ENCODE measurements at places on chromosomes 3 and 15.

DNA sequence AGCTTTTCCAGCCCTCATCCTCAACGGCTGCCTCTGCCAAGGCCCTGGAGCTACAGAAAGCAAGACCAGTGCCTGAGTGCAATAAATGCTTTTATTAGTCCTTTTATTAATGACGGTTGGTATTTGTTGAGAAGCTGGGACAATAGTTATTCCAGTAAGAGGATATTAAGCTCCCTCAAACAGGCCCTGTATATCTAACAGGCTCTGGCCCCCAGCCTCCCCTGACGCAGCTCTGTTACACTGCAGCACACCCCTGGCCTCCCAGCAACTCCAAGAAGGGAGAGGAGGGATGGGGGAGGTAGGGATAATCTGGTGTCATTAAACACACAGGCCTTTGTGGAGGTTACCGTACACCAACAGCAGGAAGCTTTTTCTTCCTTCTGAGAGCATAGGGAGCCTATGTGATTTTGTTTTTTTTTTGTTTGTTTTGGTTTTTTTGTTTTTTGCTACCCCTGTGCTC lies 30.8 kb upstream of the MAGEF1 start:
- no peak for DNase-seq

- no peak for DNase-seq
Measured at GRCh38 chr3:9582332-9582731, 28.7 kb upstream of the LHFPL4 start.

DNA sequence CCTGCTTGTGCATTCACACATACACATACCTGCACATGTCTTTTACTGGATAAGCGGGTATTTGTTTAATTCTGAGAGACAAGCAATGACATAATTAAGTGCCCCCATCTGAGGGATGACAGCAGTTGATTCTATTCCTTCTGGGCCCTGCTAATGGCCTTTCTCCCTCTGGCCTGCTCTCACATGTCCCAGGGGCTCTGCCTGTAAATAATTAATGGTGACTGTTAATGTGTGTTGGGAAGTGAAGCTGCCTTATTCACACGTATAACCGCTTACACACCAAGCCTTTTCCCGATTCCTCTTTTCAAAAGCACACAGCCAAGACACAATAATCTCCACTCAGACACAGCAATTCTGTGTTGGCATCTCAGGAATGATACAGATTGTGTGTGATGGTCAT lies 47.8 kb downstream of the LRRK1 start:
- DNase-seq: no peak

- DNase-seq: no peak
Measured at GRCh38 chr3:179809639-179810038, 156.8 kb downstream of the USP13 start.

GRCh38 chr15:75694241-75695182 lies 18.1 kb downstream of the CSPG4 start:
- peak; percentile 37 for DNase-seq

DNA sequence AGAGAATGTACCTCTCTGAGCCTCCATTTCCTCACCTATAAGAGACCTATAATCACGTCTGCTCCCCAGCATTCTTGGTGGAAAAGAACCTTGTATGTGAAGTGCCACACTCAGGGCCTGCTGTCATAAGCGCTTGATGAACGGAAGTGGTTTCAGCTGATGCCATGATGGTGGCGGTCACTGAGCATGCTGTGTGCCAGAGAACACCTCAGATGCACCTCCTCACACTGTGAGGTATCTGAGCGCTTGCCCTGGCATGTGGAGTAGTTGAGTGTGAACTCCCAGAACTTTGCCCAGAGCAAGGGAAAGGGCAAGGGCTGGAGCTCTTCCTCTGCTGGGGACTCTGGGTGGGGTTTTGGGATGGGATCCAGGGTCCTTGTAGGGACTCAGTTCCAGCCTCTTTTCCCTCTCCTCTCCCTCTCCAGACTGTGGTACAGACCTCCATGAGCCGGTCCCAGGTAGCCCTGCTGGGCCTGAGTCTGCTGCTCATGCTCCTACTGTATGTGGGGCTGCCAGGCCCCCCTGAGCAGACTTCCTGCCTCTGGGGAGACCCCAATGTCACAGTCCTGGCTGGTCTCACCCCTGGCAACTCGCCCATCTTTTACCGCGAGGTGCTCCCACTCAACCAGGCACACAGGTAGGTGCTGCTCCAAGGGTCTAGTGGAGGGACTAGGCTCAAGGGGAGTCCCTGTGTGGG lies 2.7 kb downstream of the ABHD14A start:
- DNase-seq: no peak

DNA sequence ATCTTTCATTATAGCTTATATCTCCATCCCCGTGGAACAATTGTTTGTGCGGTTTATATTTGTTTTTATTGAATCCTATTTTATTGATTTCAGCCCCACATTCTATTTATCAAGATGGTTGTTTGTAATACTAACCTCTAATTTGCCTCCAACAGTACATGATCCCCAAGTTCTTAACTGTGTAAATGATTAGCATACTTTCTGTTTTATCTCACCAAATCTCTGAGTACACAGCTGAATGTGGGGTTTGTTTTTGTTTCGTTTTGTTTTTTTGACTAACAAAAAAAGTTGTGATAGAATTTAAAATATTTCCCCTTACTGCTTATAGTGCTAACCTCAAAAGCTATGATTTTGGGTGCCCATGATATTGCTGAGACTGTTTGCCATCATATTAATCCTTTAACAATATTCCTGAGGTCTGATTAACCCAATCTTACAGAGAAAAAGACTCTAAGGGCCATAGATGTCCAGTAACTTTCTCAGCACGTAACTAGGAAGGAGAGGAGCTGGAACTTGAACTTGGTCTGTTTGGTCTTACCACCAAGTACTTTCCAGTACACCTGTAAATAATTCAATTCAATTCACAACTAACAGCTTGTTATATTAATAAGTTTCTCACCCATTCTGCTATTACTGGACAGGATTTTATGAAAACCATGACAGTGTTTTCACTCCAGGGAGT lies 789.8 kb downstream of the TUSC7 start:
- no peak for DNase-seq

DNA sequence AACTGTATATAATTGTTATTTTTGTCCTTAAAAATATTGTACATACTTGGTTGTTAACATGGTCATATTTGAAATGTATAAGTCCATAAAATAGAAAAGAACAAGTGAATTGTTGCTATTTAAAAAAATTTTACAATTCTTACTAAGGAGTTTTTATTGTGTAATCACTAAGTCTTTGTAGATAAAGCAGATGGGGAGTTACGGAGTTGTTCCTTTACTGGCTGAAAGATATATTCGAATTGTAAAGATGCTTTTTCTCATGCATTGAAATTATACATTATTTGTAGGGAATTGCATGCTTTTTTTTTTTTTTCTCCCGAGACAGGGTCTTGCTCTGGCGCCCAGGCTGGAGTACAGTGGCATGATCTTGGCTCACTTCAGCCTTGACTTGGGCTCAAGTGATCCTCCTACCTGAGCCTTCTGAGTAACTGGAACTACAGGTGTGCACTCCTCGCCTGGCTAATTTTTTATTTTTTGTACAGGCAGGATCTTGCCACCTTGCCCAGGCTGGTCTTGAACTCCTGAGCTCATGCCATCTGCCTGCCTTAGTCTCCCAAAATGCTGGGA lies 10.7 kb downstream of the NFKBIZ start:
- no peak for DNase-seq

- peak; percentile 25 for DNase-seq
Measured at GRCh38 chr3:66037986-66038369, 740 bp downstream of the MAGI1 start.

GRCh38 chr3:124512881-124513609 lies 217.2 kb upstream of the UMPS start:
- DNase-seq: no peak

DNA sequence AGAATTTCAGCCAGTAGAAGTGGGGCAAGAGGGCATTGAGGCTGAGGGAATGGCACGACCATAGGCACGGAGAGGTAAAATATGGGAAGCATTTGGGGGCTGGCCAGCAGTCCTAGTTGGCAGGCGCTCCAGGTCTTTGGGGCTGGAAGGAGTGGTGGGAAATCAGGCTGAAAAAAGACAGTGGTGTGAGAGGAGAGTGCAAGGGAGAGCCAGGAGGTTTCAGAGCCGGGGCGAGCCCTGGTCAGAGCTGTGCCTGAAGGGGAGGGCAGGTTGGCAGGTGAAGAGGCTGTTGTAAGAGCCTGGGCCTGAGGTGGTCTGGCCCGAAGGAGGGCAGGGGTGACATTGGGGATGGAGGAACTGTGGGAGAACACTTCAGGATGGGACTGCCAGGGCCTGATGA lies 1.6 kb upstream of the IDH3A start:
- no peak for DNase-seq

DNA sequence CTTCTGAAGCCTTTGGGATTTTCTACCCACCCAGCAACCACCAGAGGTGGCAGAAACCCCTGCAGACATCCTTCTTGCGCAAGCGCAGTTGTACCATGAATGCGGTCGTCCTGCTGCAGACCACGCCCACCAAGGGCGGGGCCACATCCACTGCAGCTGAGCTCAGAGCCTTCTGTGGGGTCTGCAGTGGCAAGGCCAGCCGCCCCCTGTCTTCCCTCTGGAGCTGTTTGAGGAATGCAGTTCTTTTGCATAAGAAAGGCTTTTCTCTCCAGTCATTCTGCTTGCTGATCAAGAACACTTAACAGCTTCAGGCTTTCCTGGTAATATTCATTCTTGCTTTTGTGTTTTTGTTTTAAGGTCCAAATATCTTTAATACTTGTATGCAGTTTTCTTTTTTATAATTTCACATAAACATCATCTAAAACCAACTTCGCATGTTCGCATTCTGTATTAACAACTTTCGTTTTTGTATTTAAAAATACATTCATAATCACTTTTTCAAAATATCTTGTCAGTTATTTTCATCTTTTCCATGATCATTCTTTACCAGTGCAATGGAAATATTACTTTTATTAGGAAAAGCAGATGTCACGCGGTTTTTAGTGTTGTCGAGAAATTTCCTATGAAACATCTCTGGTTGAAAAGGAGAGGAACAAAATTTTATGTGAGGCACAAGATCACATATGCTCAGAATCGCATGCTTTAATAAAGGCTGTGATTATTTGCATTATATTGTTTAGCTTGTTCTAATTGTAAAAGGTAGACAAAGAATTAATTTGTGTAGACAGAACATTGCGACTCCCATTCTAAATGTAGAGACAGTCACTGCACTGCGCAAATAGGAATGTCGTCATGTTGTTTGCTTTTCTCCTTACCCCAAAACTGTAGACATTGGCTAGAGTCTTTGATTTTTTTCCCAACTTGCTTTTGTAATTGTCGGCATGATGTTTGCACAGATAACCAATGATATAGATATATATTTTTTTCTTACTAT lies 98.1 kb upstream of the SNRPN start:
- DNase-seq: no peak

- no peak for DNase-seq
Measured at GRCh38 chr3:18424213-18424728, 868 bp downstream of the SATB1 start.

- DNase-seq: peak; percentile 55
Measured at GRCh38 chr15:29925227-29926082, 103.2 kb upstream of the TJP1 start.

DNA sequence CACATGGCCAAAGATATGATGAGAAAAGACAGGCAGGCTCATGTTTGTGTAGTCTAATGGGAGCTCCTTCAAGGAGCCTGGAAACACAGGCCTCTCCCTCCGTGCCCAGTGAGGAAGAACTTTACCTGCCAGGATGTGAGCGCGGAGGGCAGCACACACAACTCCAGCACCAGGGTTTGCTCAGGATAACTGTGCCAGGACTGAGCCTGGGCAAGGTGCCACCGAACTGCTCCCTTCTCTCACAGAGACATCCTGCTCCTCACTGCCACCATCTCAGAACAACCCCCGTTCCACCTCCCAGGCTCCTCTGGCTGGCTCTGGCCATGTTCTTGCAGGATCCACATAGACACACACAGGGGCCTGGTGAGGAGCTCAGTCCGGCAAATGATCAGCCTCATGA lies 87.4 kb downstream of the NUP210 start:
- no peak for DNase-seq

DNA sequence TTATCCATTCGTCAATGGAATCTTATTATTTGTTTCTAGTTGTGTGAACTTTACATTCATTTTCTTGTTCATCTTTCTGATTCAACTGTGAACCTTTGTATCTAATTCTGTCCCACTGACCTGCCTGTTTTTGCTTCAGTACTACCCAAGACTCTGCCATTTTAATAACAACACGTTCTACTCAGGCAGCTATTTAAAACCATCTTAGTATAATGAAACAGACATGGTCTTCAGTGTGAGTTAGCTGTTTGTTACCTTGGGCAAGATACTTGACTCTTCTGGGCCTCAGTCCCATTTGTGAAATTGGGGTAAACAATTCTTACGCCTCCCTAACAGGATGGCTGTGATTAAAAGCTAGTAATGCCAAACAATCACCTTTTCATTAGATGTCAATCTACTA lies 1.6 kb downstream of the BTBD1 start:
- DNase-seq: no peak

DNA sequence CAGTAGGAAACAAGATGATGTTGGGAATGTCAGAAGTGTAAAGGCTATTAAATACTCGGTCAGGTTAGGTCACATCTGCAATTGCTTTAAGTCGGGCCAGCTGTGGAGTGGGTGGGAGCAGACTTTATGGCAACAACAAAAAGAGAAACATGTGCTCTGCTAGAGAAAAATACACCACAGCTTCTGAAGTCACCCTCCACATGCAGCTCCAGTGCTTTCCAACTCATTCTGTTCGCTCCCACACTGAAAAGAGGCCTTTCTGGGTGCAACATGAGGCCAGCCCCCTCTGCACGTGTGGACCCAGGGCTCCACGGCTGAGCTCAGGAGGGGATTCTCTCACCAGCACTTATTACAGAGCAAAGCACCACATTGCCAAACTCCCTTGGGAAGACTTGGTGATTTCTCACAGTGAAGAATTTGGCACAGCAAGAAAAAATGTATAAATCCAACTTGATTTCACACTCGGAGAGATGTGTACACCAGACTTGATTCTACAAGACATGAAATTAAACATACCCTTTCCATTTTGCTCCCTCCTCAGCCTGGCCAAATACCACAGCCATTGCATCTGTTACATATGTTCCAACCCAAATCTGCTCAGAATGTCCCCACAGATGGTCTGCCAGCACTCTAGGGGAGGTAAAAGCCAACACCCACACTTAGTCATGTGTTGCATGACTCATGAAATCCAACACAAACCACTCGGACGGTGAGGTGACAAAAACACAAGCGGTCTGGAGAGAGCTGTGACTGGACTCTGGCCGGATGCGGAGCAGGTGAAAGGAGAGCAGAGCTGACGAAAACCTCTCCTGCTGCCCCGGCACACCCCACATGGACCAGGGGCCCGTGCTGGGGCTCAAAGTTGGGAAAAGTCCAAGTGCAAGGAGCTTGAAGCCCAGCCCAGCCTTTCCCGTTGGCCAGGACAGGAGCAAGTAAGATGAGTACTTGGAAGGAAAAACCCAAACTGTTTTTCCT lies 74.6 kb downstream of the ITGB5 start:
- DNase-seq: no peak

DNA sequence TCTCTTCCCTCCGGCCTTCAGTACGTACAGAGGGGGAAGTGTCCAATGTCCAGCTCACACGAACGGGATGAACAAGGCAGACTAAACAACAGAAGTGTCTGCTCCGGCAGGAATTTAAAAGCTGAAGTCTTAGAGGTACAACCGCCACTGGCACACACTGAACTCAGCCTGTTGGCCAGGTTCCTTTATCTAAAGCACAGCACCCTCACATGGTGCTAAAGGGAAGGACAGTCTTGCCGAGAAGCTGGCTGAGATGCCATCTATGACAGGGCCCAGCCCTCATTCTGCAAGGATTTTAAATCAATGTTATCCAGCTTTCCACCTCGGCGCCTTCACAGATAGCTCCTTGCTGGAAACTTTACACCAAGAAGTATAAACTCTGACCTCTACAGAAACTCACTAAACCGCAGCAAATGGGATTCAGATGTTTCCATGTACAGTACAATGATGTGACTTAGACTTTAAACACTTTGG lies 2.8 kb downstream of the ADAMTS17 start:
- DNase-seq: peak; percentile 72

- no peak for DNase-seq
Measured at GRCh38 chr15:26382444-26383072, 390.3 kb downstream of the GABRB3 start.

Measured in activated T-cell treated with anti-CD3 and anti-CD28 coated beads, Interleukin-2, amount 50 U/mL, for 48 hours (primary cell).